Stimulated activated CD8-positive, alpha-beta memory T cell treated with anti-CD3 and anti-CD28 coated beads, Interleukin-7, amount 100 ng/mL, for 4 hours (primary cell): ENCODE measurements at places on chromosomes 7 and 10.

GRCh38 chr7:18426564-18427226 lies 68.9 kb upstream of the HDAC9 start:
- no peak for DNase-seq

- no peak for DNase-seq
These were observed 202.3 kb upstream of the KLF6 start for GRCh38 chr10:3987143-3987974.

- no peak for DNase-seq
These were observed 235.5 kb downstream of the ZEB1 start for GRCh38 chr10:31554556-31554955.

GRCh38 chr10:86662186-86663045 lies 5.9 kb upstream of the LDB3 start:
- DNase-seq: no peak

- DNase-seq: no peak
These were observed at the start of gene STEAP4 for GRCh38 chr7:88306590-88307048. Gene STEAP4, minus strand, starts transcription at chr7:88306894. Its CDS starts 22,625 bp downstream, at chr7:88284269.
